NCI-H345 (cell line): ENCODE measurements at places on chromosomes 3 and 15.

GRCh38 chr3:140378571-140379340, 299.1 kb upstream of the TRIM42 start:
- DNase-seq: no peak

DNA sequence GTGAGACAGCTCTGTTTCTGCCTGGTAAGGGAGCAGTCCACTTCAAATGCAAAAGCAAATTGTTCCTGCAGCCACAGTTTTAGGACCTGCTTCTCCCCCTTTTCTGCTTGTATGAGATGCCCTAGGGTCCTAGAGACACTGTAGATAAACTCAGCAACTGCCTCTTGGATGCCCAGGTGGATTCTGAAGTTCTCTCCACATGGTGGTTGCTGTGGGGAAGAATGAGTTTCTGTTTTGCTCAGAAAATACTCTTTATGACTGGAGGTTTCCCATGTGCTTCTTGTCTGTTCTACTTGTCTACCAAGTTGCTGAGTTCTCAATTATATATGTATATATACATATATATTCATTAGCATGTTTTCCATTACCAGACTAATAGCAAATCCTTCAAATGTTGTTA, 5.6 kb upstream of the ZNF80 start:
- no peak for DNase-seq

GRCh38 chr3:17986348-17986816, 244.0 kb upstream of the TBC1D5 start:
- DNase-seq: no peak

- DNase-seq: no peak
These were observed 265.6 kb upstream of the ATP11B start for GRCh38 chr3:182527745-182528144.

GRCh38 chr3:58659051-58659675, 7.4 kb downstream of the FAM3D start:
- DNase-seq: no peak
